ENCODE measurements at places on chromosomes 3 and 15.

DNA sequence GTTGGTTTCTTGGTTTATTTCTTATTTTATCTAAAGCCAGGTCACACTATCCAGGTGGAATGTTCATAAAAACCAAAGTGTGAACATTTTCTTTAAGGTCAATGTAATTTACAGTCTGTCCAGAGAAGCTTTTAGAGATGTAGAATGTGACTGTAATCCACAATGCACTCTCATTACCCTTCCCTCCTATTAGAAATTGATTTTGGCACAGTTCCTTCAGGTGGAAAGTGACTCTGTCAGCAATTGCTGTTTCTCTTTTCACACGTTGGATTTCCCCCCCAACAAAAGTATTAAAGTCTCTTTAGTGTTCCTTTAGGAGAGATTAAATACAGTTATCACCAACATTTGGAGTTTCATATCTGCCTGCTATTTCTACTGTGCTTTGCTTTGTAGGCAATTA lies 31.6 kb upstream of the COPB2 start:
- no peak for DNase-seq

- no peak for DNase-seq
Observed at GRCh38 chr3:132229641-132230040, 87.6 kb upstream of the ACP3 start.

- no peak for DNase-seq
Observed at GRCh38 chr3:119783255-119783654, 1.4 kb downstream of the NR1I2 start.

DNA sequence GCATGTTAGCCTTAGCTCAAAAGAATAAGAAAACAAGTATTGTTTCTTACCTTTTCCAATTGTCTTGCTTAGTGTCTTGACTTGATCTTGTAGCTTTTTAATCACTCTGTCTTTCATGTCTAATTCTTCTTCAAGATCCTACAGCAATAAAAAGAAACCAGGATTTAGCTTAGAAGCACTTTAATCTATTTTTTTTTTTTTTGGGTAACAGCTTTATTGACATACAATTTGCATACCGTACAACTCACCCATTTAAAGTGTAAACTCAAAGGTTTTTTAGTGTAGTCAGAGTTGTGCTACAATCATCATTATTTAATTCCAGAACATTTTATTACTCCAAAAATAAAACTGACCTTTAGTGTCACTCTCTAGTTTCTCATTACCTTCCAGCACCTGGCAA lies 23.4 kb upstream of the GNB5 start:
- DNase-seq, result no peak

DNA sequence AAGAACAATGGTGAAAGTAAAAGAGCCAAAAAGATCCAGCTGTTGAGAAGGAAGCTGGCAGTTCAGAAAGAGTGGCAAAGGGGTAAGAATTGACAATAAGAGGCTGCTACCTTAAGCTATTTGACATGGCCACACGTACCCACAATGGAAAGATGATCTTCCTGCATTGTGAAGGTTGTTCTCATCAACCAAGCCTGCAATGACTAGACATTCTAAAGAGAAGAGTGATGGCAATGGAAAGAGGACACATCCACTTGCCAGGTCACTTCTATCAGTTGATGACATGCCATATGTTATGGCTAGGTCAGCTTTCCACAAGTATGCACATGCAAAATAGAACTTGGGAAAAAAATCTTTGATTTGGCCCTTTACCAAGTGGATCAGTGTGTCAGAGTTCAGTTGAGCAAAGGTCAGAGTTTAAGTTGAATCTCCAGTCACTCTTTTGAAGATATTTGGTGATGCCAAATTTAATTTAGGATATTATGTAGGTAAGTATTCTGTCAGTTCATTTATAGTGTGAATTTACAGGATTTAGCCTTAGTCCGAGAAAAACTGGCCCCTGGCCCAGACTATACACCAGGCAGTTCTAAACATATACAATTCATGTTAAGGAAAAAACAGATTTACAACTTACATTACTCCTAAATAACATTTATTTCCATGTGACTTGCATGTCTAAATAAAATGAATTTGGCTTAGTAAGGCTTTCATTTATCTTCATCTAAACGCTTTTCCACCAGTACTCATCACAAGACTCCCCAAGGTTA lies 104.9 kb upstream of the FLNB start:
- DNase-seq, result no peak

GRCh38 chr3:34357461-34357860 lies 559.0 kb downstream of the PDCD6IP start:
- no peak for DNase-seq

DNA sequence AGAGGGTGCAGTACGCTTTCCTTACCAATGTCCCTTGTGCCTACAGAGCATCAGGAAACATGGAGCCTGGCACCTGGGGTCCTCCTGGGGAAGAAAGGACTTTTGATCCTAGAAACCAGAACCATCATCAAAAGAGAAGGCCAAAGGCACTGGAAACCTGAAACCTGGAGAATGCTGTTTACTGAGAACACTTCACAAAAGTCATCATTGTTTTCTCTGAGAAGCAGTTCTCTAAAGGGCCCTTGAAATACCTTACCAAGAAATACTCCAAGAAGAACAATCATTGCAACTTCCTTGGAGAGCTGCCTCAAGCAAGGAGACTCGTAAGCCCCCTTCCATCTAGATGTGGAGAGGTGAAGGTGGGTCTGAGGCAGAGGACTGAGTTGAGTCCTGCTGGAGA lies 66.0 kb downstream of the TLE3 start:
- DNase-seq, result no peak

DNA sequence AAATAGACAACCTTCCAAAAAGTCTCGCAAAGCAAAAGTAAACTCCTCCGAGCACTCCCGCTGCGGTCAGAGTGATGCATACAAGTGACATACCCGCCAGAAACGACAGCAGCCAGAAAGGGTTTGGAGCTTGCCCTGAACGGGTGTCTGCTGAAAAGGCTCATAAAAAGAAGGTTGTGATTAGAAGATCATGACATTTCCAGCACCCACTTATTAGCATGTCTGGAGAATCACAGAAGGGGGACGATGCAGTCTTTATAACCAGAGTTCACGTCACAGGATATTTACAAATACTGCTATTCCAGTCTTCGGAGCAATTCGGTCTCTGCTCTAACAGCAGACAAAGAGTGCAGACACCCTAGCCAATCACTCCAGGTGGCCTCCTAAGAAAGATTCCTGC lies 59.1 kb upstream of the FRMD4B start:
- DNase-seq, result no peak

- no peak for DNase-seq
Observed at GRCh38 chr15:48394970-48395369, 63.7 kb downstream of the DUT start.

DNA sequence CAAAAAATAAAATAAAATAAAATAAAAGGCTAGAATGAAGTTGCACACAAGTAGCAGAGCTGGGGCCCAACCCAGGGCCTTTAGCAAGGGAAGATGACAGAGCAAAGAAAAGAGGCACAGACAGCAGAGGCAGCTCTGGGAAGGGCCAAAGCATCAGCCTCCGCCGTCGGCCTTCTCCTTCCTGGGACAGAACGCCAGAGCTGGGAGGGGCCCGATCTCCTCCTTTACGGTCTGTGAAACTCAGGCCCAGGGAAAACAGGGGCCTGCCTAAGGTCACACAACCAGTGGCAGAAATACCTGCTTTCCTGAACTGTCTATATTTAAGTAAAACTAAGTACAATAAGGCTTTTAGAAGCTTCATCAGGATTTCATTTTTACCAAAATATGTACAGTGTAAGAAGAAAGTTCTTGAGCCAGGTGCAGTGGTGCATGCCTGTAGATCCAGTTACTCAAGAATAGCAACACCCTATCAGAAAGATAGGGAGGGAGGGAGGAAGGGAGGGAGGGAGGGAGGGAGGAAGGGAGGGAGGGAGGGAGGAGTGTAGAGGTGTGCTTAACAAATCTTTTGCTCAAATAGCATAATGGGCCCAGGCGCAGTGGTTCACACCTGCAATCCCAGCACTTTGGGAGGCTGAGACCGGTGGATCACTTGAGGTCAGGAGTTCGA lies 43.0 kb upstream of the MUC4 start:
- DNase-seq, result no peak

DNA sequence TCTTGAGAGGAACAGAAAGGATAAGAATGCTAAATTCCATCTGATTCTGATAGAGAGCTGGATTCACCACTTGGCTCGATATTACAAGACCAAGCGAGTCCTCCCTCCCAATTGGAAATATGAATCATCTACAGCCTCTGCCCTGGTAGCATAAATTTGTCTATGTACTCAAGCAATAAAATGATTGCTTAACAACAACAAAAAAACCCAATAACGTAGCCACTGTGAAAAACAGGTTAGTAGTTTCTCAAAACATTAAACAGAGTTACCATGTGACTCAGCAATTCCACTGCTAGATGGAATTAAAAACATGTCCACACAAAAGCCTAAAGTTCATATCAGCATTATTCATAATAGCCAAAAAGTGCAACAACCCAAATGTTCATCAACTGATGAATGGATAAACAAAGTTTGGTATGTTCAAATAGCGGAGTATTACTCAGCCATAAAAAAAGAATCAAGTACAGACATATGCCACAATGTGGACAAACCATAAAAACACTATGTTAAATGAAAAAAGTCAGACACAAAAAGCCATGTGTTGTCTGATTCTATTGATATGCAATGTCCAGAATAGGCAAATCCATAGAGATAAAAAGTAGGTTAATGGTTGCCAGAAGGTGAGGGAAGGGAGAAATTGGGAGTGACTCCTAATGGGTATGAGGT lies 16.8 kb downstream of the BCL2L10 start:
- DNase-seq, result no peak

- DNase-seq, result no peak
Observed at GRCh38 chr3:7813365-7813764, 688.3 kb upstream of the LMCD1 start.

GRCh38 chr15:71649894-71650293 lies 160.5 kb upstream of the NR2E3 start:
- no peak for DNase-seq

GRCh38 chr3:56930706-56931105 lies 129.0 kb upstream of the ARHGEF3 start:
- DNase-seq, result no peak

GRCh38 chr15:31239409-31239808 lies 87.2 kb upstream of the KLF13 start:
- DNase-seq, result no peak

- DNase-seq, result no peak
Observed at GRCh38 chr3:12556314-12556689, 585 bp upstream of the MKRN2 start.

DNA sequence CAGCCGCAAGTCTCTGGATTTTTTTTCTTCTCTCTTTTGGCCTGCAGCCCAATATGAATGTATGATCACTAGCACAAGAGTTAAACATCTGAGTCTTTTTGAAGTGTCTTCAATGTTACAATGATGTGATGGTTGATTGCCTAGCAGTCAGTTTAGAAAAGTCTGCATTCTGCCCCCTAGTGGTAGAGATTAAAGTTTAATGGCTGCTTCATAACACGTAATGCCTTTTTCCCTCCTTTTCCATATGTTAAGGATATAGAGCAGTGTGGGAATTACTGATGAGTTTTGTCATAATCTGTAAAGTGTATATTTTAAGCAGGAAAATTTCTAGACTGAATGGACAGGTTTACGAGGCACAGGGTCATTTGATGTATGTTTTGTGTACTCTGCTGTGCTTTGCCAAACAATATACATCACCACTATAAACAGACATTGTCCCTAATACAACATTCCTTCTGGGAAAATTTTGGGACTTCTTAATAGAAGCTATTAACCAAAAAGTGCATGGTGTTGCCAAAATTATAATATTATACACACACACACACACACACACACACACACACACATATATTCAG lies 1038.5 kb upstream of the NR2F2 start:
- DNase-seq, result no peak

DNA sequence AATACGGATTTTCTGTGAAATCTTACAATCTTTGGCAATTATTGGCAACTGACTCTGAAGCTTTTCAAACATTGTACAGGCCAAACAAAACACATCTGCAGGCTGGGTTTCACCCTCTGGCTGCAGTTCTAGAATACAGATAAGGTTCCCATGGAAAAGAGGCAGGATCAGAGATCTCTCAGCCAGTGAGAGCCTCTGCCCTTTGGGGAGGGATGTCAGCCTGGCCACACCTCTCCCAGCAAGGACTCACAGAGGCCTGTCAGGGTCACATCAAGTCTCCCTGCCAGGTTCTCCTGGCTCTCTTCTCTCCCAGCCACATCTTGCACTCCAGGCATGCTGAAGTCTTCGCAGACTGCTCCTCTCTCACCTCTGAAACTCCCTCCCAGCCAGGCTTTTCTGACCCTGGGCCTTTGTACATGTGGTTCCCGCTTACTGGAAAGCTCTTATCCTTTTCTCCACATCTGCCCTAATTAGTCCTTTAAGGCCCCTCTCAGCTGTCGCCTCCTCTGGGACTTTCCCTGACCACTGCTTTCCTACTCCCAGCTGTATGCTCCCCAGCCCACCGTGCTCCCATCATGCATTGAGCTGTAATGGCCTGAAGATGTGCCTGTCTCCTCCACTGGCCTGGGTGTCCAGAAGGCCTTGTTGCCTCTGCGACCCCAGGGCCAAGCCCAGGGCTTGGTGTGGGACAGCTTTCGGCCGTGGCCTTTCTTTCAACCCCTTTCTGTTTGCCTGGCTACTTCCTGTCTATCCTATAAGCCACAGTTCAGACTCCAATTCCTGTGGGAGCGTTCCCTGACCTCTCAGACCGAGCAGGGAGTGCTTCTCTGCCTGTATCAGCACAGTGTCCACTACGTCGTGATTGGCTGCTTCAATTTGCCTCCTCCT lies 4.3 kb downstream of the RBP1 start:
- peak; percentile 61 for DNase-seq

- DNase-seq, result no peak
Observed at GRCh38 chr15:25410649-25411048, 28.2 kb downstream of the UBE3A start.

DNA sequence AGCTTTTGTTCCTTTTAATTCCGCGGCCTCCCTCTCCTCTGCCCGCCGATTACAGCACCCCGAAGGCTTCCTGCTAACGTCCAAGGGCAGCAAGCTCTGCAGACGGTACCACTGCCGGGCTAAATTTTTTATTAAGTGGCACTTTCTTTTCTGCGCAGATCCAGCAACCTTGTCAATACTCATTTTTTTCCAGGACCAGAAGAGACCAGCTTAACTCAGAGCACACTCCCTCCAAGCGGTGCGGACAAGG lies 542 bp upstream of the MEIS2 start:
- no peak for DNase-seq

DNA sequence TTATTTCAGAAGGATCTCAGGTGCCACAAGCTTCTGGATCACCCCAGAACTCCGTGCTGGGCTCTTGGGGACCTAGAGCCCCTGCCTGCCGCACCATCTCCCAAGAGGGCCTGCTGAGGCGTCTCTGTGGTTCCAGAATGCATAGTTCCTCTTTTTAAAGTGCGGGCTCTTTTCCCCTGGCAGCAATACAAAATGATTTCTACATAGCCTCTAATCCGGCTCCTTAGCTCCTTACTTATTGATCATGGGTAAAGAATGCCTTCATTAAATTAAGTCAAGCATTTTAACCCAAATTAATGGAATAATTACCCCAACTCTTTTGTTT lies 121.9 kb downstream of the ATP10A start:
- DNase-seq, result no peak

- no peak for DNase-seq
Observed at GRCh38 chr3:43968465-43968864, 273.2 kb upstream of the TOPAZ1 start.

All from NCI-H2081 treated with DMSO at 0.1 percent for 48 hours (cell line).